Daoy (cell line): ENCODE measurements at places on chromosomes 6 and 20. TPM values are rescaled to one million over a fixed set of nuclear protein-coding genes. Genes with fewer than 3 reads are reported as not detected.

MACROD2 gene
- total RNA-seq, result 0.51 and 0.86 TPM in 2 replicates

- no peak for DNase-seq
Observed at GRCh38 chr20:37852666-37853065, 50.3 kb upstream of the VSTM2L start.

GRCh38 chr6:48041894-48042293, 69.1 kb downstream of the PTCHD4 start:
- DNase-seq, result no peak

- DNase-seq, result no peak
Observed at GRCh38 chr20:36666181-36666740, 20.3 kb upstream of the SLA2 start.

- peak; percentile 31 for DNase-seq
Observed at GRCh38 chr6:134787261-134787877, 162.5 kb downstream of the ALDH8A1 start.

DNA sequence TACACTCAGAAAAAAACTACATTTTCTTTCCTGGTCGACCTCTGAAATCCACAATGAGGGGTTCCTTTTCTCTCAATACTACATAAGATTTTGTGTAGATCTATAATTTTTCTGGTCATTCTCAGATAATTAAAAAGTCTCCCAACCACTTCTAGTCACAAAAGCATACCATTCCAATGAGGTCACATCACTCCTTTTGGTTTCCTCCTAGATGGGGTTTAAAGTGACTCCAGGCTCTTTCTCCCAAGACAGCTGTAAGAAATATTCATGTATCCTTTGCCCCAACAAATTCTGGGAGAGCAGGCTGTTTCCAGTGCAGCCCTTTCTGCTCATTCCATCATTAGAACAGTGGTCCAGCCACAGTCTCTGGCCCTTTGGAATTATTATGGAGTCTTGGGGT, 43.1 kb upstream of the BEND6 start:
- peak; percentile 86 for DNase-seq
